ENCODE measurements at places on chromosomes 5 and 9. TPM values are rescaled to one million over a fixed set of nuclear protein-coding genes. Genes with fewer than 3 reads are reported as not detected.

Gene GRXCR2
- total RNA-seq: not detected

Gene UAP1L1
- total RNA-seq: 3.2 TPM

DNA sequence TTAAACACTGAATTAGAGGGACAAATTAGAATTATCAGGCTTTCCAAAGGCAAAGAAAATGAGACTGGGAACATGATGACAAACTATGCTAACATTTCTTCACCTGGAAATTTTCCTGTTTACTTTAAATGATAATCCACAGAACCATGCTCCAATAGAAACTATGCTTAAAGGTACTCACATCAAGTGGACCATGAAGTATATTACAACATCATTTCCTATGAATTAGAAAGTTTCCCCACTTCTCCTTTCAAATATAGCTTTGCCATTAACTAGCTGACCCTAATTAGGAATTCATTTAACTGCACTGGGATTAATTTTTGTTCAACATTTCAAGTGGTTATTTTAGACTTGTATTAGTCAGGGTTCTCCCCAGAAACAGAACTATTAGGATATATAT lies 81.4 kb downstream of the DTWD2 start:
- no peaks in the 10 kb centered on the region for H3K4me1 ChIP-seq
- H3K27me3 ChIP-seq: no peaks in the 10 kb centered on the region
- H3K4me3 ChIP-seq: no peak overlapping the region
- H3K27ac ChIP-seq: no peak overlapping the region
- no peak for DNase-seq

DNA sequence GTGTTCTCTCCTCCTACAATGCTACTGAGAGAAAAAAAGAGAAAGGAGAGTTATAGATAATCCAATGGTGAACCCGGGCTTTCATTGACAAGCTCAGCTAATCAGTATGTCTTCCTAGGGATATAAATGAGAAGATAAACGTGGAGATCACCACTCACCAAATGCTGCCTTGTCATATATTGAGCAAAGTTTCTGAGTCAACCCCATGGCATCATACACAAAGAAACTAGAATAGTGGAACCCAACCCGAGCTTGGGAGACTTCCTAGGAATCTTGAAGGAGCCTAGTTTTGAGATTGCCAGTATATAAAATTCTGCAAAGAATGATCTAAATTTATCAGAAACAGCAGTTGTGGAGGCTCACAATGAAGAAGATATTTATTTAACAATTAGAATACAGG lies 47.8 kb downstream of the PTPN3 start:
- no peak overlapping the region for H3K27ac ChIP-seq
- H3K36me3 ChIP-seq: no peaks in the 10 kb centered on the region
- H3K4me3 ChIP-seq: no peak overlapping the region
- DNase-seq: no peak

DNA sequence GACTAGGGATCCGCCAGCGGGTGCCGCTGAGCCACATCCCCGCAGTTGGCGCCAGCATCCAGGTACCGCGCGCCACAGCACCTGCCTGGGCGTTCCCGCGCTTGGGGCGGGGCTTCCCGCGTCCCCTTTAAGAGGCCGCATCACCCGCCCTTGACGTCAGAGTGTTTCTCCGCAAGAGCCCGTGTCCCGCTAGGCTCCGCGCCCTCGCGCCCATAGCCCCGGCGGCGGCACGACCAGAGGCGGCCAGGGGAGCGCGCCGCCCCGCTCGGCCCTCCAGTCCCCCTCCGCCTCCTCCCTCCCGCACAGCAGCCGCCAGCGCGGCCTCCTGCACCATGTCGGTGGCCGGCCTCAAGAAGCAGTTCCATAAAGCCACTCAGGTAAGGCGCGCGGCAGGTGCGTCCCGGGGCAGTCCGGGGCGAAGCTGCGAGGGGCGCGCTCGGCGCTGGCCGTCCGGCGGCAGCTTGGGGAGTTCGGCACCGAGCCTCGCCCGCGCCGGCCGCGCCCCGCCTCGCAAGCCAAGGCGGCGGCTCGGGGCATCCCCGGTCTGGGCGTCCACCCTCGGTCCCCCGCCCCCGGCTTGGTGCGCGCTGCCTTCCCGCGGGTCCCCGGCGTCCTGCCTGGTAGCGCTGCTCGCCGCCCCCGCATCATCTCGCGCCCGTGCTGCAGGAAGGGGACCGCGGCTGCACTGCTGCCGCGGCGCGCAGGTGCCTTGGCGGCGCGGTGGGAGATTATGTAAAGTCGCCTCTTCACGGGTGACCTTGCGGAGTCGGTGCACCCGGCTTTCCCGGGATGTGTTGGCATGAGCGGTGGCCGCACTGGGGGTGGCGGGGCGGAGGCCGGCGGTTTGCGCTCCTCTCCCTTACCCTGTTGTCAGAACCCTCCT lies at the start of gene SH3GL2:
Gene SH3GL2 (plus strand): TSS at position 156 of the 883 bp plus-strand sequence.
- peak within 1 kb of the TSS; percentile 91 for H3K4me3 ChIP-seq
- peaks cover 10% of the 10 kb centered on the region for H3K27me3 ChIP-seq
- no peak within 1 kb of the TSS for H3K27ac ChIP-seq
- H3K36me3 ChIP-seq: peaks cover 3% of the 10 kb centered on the region

Gene SEMA5A
- total RNA-seq: 31.1 TPM

DNA sequence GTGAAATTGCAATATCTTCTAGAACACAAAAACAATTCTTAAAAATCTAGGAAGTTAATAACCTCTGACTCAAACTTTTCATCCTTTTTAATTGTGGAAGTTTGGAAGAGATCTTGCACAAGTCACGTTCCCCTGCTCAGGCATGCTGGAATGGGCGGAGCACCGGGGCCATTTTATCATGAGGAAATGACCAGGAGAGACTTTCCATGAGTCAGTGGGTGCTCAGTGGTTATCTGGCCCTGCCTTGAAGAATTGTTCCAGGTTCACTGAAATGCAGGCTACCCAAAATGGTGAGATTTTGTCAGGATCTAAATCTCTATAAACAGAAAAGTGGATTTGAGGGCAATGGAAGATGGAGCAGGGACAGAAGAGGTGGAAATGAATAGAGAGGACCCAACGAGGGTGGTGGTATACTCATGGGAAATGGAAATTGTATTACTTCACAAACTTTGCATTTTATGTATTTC lies 61.2 kb downstream of the FYB1 start:
- no peaks in the 10 kb centered on the region for H3K36me3 ChIP-seq
- no peak overlapping the region for H3K27ac ChIP-seq
- no peaks in the 10 kb centered on the region for H3K4me1 ChIP-seq
- no peaks in the 10 kb centered on the region for H3K27me3 ChIP-seq
- no peak for DNase-seq

All from endothelial cell (in vitro differentiated cells).